Neural crest cell (in vitro differentiated cells): ENCODE measurements at places on chromosomes 16 and 17. TPM values are rescaled to one million over a fixed set of nuclear protein-coding genes. Genes with fewer than 3 reads are reported as not detected.

- no peak for DNase-seq
Observed at GRCh38 chr16:58753711-58754134, 19.6 kb upstream of the GOT2 start.

DNA sequence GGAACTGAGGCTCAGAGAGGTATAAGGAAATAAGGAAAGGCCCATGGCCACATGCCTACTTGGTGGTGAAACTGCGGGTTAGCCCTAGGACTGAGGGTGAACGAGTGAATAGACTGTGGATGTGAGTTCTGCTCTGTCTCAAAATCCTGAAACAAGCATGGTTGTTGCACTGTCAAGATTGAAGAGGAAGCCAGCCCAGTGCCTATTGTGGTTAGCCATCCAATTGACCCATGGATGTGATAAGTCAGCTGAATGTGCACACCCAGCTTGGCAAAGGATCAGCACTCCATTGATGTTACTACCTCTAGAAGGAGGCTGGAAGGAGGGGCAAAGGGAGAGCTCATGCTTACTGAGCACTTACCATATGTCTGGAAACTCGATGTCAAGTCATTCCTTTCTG is 4.5 kb downstream of the TMEM114 start:
- DNase-seq: no peak

GRCh38 chr16:68190081-68190480 is 45.8 kb downstream of the ESRP2 start:
- DNase-seq: no peak

DNA sequence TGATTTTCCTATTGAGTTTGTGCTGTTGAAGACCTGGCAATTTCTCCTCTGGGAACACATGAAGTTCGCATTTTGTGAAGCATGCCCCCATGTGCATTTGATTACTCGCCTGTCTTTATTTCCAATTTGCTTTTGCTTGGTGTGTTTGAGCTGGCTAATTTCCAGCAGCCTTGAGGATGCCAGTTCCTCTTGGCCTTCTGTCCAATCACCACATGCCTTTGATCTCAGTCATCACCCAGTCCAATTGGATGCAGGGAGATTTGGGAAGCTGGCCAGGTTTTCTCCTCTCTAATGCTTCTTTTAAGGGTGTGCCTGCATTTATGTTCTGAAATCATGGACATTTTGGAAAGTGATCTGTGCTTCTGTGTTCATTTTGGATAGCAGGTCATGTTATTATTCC is 3.8 kb upstream of the TMEM100 start:
- no peak for DNase-seq

- no peak for DNase-seq
Observed at GRCh38 chr16:87881324-87882200, 12.3 kb upstream of the SLC7A5 start.

DNA sequence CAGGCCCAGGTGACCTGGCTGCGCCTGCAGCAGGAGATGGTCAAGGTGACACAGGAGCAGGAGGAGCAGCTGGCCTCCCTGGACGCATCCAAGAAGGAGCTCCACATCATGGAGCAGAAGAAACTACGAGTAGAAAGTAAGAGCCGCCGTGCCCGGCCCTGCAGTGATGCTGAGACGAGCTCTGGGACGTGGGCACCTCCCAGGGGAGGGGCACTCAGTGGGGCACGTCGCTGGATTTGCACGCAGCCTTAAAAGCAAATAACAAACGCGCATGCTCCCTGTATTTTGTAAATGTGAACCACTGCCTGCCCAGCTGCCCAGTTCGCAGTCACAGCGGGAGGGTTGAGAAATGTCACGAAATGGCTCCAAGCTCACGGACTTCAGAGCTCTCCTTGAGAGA is 15.3 kb upstream of the GAA start:
- DNase-seq: no peak

GRCh38 chr16:31700200-31700529 is 172.5 kb downstream of the AHSP start:
- DNase-seq: no peak

The KRT32 gene
- not detected in 2 replicates for total RNA-seq

The KCTD2 gene
- total RNA-seq: 35.2 and 37.8 TPM in 2 replicates

The KRT25 gene
- not detected in 2 replicates for total RNA-seq

The CACNB1 gene
- 15.3 and 16.2 TPM in 2 replicates for total RNA-seq

The DYNLRB2 gene
- not detected in 2 replicates for total RNA-seq

The CLEC19A gene
- not detected in 2 replicates for total RNA-seq

The ZNF385C gene
- 1.3 and 1.7 TPM in 2 replicates for total RNA-seq
